ENCODE measurements at places on chromosomes 11 and 22. TPM values are rescaled to one million over a fixed set of nuclear protein-coding genes. Genes with fewer than 3 reads are reported as not detected.
A peak's percentile ranks its signal among the peaks of the same experiment; 100 is the strongest.

LSP1 gene
- total RNA-seq = 262 TPM

DNA sequence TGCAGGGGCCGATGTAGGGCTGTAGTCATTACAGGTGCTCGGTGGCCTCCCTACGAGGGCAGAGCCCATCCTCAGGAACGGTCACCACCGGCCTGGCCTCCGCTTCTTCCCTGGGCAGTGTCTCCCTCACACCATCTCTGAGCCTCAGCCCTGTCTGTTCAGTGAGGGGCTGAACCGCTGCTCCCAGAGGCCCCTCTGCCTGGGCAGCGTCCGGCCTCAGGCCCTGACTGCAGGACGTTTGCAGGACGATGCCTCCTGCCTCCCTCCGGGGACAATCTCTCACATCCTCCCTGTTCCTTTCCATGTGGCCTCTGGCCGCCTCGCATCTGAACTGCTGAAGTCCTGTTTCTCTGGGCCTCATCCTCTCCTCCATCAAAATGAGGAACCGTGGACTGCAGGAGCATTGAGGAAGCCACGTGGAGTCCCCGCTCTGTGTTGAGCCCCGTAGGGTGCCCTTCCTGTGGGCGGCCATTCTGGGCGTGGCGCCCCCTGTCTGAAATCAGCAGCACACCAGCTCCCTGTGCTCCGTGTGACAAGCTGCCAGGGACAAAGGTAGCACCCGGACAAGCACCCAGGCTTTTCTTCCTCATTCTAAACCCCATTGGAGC, 933.5 kb downstream of the BRD1 start:
- no peak overlapping the region for H3K4me3 ChIP-seq
- no peaks in the 10 kb centered on the region for H3K27me3 ChIP-seq
- no peak overlapping the region for H3K27ac ChIP-seq
- no peaks in the 10 kb centered on the region for H3K36me3 ChIP-seq

DNA sequence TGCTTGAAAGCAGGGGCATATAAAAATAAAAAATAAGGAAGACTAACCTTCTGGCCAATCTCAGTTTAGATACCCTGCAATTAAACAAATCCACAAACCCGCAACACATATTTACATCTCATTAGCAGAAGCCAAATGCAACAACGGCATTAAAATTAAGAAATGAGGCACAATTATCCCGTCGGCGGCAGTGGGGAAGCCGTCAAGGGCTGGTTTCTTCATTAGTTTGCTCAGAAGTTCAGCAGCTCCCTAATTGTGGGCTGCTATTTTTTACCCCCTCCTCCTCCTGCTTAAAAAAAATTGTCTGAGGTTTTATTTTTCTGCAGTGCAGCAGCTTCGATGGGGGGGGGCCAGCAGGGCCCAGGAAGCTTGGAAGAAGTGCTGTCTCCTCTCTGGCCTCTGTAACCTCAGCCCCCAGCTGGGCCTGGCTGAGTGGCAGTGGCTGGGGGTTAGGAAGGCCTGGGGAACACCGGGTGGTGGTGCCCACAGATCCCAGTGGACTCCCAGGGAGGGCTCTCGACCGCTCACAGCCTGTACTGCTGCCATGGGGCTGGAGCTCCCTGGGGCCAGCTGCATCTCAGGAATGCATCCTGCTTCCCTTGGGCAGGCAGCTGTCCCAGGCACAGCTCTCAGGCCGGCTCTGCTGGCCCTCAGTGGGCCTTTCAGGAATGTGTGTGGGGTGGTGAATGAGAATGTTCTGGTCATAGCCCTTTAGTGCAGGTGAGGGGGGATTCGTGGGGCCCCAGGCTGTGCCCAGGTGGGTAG, 148.7 kb upstream of the B3GAT1 start:
- no peak overlapping the region for H3K4me3 ChIP-seq
- H3K4me1 ChIP-seq = no peaks in the 10 kb centered on the region
- H3K36me3 ChIP-seq = no peaks in the 10 kb centered on the region
- DNase-seq = no peak

GAS2 gene
- total RNA-seq = 2.0 TPM

GRCh38 chr22:49824185-49824925, 3.3 kb downstream of the BRD1 start:
- H3K27ac ChIP-seq = no peak overlapping the region
- DNase-seq = no peak
- H3K4me3 ChIP-seq = peak overlapping the region; percentile 92

DNA sequence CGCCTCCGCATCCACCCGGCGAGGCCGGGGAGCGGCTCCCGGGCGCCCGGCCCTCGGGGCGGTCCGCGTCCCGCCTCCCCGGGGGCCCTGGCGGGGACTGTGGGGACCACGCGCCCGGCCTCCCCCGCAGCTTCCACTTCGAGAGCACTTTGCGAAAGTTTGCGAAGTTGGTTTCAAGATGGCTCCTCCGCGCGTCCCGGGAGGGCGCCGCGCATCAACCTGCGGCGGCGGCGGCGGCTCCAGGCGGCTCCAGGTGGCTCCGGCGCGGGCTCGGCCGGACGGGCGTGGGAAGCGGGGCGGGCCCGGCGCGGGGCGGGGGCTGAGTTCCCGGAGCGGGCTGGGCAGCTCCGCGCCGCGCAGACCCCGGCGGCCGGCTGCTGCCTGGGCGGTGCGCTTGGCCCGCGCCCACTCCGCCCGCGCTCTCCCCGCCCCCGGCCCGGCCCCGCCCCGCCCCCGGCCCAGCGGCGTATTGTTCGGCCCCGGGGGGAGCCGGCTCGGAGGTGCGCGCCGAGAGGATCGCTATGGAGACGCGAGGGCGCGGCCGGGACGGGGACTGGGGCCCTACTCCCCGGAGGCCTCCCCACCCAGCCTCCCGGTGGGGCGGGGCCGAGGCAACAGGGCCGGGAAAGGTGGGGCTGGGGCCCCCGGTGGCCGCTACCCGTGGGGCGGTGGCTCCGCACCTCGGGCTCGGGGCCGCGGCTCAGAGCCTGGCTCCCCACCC, at the start of gene CELSR1:
Gene CELSR1 (minus strand): TSS at position 396 of the 721 bp plus-strand sequence. CDS start 450 bp downstream, outside the sequence.
- H3K27ac ChIP-seq = no peak within 1 kb of the TSS
- H3K4me3 ChIP-seq = peak within 1 kb of the TSS; percentile 26
- peaks cover 5% of the 10 kb centered on the region for H3K4me1 ChIP-seq
- H3K36me3 ChIP-seq = no peaks in the 10 kb centered on the region
- DNase-seq = no peak

- DNase-seq = no peak
- no peak overlapping the region for H3K27ac ChIP-seq
- H3K36me3 ChIP-seq = no peaks in the 10 kb centered on the region
- no peak overlapping the region for H3K4me3 ChIP-seq
- H3K27me3 ChIP-seq = no peaks in the 10 kb centered on the region
Measured at GRCh38 chr11:108865406-108865805, 200.5 kb downstream of the DDX10 start.

GRCh38 chr11:109422870-109423465, 978 bp downstream of the C11orf87 start:
- H3K27ac ChIP-seq = no peak overlapping the region
- no peaks in the 10 kb centered on the region for H3K4me1 ChIP-seq
- peaks cover 17% of the 10 kb centered on the region for H3K27me3 ChIP-seq
- no peaks in the 10 kb centered on the region for H3K36me3 ChIP-seq

DNA sequence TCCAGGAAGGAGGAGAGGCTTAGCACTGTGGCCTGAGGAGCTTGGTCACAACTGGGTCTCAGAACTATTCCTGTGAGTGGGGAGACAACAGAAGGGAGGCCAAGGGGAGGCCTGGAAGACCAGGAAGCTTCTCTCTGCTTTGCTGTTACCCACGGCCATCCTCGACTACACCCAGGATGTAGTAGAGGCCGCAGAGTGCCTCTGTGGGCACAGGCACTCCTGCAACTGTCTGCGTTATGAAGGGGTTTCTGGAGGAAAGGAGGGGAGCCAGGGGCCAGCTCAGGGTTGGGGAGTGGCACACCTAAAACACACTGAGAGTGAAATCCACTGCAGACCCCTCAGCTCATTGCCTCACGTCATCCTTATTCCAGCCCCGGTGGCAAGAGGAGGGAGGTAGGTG, 3.8 kb upstream of the MFRP start:
- no peaks in the 10 kb centered on the region for H3K4me1 ChIP-seq
- no peak for DNase-seq
- H3K4me3 ChIP-seq = no peak overlapping the region

DNA sequence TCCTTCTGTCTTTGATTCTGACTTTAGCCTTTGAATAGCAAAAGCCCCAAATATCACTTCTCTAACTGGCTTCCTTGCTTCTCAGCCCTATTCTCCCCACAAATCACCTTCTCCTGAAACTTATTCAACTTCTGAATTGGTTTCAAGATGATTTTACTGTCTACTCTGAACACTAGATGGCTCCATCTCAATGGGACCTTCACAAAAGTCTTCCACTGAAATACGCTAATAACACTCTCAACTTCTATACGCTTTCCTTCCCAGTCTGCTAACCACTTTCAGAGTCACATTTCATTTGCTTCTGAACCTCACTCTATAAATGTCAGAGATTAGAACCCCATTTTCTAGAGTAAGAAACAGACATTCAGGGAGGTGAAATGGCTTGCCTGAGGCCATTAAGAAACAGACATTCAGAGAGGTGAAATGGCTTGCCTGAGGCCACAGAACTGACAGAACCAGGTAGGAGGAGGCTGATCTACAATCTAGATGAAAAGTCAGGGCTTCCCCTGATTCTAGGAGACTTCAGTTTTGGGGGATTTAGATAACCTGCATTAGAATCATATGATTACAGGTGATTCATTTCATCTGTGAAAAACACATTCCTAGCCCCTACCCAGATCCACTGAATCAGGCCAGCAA, 20.6 kb downstream of the MORC2 start:
- H3K4me3 ChIP-seq = no peak overlapping the region
- H3K27ac ChIP-seq = no peak overlapping the region
- peaks cover 54% of the 10 kb centered on the region for H3K36me3 ChIP-seq
- H3K4me1 ChIP-seq = peaks cover 39% of the 10 kb centered on the region
- H3K27me3 ChIP-seq = no peaks in the 10 kb centered on the region

DNA sequence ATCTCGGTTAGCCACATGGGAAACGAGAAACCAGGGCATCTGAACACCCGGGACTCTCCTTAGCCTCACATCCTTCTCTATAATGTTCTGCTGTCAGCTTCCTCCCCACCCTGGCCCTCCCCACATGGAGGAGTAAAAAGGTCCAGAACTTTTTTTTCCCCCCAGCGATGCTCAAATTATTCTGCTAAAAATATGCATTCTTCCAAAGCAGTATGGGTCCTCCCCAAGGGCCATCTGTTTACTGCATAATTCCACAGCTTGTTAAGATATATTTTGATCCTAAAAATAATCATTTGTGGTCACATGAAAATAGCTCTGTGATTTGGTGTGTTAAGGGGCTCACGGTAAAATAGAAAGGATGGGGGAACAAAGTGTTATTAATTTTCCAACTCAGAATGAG, 281.5 kb upstream of the NARS2 start:
- H3K27ac ChIP-seq = no peak overlapping the region
- H3K4me3 ChIP-seq = no peak overlapping the region
- no peaks in the 10 kb centered on the region for H3K4me1 ChIP-seq
- no peaks in the 10 kb centered on the region for H3K36me3 ChIP-seq
- DNase-seq = no peak
- H3K27me3 ChIP-seq = peaks cover 10% of the 10 kb centered on the region

ENTHD1 gene
- total RNA-seq = 0.20 TPM

DNA sequence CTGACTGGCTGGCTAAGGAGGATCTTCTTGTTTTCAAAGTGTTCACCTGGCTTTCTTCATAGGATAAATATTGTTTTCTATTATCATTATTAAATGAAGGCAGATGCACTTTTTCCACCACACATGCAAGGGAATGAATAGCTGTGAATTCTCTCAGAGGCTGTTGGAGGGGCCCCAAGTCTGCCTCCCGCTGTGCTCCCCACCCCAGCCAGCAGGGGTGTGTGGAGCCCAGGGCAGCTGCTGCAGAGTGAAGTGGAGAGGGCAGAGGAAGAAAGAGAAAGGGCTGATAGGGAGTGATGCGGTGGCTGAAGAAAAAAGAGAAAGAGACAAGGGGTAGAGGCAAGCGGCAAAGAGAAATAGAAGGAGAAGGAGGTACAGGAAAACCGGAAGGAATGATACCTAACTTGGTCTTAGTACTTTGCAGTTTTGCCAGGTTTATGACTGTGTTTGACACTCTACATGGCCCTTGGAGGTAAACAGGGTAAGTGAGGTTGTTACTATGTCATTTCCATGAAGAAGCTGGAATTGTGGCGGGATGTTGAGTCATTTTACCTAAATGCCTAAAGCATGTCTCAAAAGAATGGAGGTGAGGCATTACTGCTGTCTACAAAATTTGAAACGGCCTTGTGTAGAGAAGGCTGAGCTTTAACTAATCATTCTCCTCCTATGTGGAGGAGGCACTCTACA, 145.7 kb upstream of the B3GAT1 start:
- peaks cover 6% of the 10 kb centered on the region for H3K27me3 ChIP-seq
- no peak overlapping the region for H3K4me3 ChIP-seq
- no peaks in the 10 kb centered on the region for H3K36me3 ChIP-seq
- H3K4me1 ChIP-seq = no peaks in the 10 kb centered on the region
- DNase-seq = no peak
- H3K27ac ChIP-seq = no peak overlapping the region

IL18BP gene
- 18.5 TPM for total RNA-seq

DNA sequence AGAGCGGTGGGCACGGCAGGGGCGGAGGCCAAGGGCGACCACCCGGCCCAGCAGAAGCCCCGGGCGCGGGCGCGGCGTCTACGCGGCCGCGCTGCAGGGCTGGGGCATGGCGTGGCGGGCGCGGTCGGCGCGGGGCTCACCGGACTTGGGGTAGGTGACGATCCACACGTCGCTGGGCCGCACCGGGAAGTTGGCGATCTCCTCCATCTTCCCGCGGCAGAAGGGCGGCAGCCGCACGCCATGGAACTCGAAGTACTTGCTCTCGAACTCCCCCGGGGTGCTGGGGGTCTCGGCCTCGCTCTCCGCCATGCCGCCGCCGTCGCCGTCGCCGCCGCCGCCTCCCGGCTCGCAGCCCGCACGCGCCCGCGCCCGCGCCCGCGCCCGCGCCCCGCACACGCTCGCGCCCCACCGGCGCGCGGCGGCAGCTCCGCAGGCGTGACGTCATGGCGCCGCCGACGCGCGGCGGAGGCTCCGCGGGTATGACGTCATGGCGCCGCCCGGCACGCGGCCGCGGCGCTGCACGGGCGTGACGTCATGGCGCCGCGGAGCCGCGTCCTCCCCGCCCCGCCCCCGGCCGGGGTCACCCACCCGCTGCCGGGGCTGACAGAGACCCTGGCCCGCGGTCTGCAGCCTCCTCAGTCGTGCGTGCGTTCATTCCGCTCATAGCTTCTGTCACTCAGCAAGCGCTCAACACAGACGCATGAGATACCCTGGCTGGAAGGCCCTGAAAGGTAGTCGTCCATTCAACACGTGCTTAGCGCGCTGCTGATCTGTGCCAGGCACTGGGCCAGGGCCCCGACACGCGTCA, at the start of gene SULT4A1:
Gene SULT4A1 (minus strand): TSS at position 440 of the 808 bp plus-strand sequence. CDS start 131 bp downstream, at position 309.
- H3K27me3 ChIP-seq = peaks cover 30% of the 10 kb centered on the region
- H3K4me3 ChIP-seq = no peak within 1 kb of the TSS
- H3K4me1 ChIP-seq = no peaks in the 10 kb centered on the region
- H3K27ac ChIP-seq = no peak within 1 kb of the TSS
- no peak for DNase-seq
- no peaks in the 10 kb centered on the region for H3K36me3 ChIP-seq

BIRC3 gene
- total RNA-seq = 101 TPM

GRCh38 chr11:92128026-92128425, 96.6 kb upstream of the FAT3 start:
- no peaks in the 10 kb centered on the region for H3K36me3 ChIP-seq
- no peaks in the 10 kb centered on the region for H3K27me3 ChIP-seq
- no peaks in the 10 kb centered on the region for H3K4me1 ChIP-seq
- DNase-seq = no peak
- no peak overlapping the region for H3K4me3 ChIP-seq
